GM23338 (cell line): ENCODE measurements at places on chromosomes 11 and 22.

GRCh38 chr11:94153320-94153719 is 24.7 kb downstream of the PANX1 start:
- DNase-seq = no peak

DNA sequence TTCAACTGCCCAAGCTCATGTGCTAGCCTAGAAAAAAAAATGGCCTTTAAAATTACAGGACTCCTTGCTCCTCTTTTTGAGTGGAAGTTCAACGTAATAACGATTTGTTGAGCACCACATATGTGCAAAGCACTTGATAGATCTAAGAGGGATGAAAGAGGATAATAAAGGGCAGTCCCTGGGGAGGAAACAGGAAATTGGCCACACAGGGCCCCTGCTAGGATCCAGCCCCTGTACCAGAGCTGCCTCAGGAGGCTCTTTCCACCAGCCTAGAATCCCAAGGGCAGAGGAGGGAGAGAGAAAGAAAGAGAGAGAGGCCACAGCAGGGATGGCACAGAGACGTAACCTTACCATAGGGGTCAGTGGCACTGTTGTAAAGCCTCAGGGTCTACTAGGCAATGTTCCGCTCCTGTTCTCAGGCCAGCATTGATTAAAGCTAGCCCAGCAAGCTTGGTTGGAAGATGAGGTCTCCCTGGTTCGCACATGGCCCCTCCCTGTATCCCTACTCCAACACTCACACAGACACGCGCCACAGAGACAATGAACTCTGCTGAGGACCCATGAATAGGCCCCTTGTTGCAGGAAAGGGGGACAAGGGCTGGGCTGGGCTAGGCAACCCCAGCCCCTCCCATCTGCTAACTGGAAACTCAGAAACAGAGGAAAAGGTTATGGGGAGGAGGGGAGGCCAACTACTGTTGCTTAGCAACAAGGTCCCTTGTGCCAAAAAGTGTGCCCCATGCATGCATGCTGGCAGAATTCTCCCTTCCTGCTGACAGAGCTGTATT is at the start of gene TMPRSS5:
TSS of gene TMPRSS5 (minus strand) at position 438 of the 785 bp plus-strand sequence. CDS start at position 354, 84 bp downstream.
- DNase-seq = no peak

GRCh38 chr11:130426837-130427341 is 1.5 kb downstream of the ADAMTS8 start:
- DNase-seq = no peak

DNA sequence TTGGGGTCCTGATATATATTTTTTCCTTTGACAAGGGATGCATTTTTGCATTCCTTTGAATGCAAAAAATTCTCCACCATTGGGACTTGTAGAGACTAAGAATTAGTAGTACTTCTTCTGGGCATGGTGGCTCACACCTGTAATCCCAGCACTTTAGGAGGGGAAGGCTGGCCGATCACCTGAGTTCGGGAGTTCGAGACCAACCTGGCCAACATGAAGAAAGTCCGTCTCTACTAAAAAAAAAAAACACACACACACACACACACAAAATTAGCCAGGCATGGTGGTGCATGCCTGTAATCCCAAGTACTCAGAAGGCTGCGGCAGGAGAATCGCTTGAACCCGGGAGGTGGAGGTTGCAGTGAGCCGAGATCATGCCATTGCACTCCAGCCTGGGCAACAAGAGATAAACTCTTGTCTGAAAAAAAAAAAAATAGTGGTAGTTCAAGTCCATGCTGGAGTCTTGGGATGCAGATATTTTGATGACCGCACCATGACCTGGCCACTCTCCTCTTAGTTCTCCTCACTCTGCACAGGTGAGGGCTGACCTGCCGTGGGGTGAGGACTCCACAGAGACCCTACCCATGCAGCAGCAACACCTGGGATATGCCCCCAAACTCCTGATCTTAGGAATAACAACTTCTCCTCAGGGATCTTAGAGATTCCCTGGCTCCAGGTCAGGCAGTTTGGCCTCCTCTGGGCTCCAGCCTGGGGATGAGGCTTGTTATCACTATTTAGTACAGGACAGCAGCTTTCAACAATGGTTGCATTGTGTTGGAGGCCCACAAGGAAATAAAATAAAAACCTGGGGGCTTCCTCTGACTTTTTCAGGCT is 36.5 kb upstream of the TOP3B start:
- no peak for DNase-seq

DNA sequence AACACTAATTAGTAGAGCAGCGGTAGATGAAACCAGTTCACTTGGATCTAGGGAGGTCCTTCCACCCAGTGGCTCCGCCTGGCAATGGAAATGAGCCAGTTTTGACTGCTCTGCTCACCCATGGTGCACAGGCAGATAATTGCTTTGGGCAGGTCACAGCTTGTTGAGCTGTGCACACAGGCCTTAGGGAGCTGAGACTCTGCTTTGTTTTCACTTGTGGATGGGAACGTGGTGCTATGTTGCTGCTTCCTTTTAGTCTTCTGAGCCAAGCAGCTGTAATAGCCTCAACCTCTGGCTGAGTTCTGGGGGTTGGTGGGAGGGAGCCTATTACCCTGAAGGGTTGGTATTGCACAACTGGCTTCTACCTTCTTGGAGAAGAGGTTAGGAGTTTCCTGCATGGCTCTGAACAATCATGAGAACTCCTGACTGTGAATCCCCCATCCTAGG is 262.3 kb upstream of the MTNR1B start:
- no peak for DNase-seq

DNA sequence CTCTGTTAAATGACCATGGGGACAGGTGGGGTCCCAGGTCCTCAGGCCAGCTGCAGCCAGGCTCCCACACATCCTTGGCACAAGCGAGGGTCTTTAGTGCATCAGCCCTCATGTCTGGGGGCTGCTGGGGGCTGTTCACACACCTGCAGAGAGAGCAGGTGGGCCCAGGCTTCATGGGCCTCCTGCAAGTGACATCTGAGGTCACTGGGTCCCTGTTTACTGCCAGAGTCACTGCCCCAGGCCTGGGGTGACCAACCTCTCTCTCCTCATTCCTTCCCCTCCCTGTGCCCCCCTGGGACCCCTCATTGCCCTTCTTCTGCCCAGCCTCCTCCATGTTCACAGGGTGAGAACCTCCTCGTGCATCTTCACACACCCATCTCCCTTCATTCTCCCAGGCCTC is 92.4 kb downstream of the RTL6 start:
- no peak for DNase-seq

DNA sequence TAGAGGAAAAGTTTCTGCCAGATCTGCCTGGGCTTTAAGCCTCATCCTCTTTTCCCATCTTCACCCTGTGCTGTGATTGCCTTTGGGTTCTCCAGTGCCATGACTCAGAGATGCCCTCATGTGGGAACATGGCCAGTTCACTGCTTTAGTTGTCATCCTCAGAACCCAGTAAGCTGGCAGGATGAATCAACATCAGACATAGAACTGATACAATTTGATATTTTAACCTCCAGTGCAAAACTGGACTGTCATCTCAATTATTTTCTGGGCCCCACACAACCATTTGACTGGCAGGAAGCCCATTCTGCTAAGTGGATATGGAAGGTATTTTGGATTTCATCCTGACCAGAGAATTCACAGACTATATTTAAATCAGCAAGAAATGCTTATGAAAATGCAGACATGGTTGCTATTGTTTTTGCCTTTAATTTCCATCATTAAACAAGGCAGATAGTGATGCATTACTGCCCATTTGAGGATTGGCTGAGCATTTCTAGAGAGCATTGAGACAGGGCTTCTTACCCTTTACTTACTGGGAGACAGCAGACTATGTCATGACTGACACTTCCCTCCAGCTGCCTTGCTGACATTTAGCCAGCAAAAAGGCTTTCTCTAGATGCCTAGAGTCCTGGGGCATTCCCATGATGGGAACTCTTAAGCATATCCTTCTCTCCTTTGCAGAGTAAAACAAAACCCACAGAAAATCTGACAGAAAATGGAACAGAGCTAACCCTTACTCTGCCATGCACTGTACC is 327.1 kb upstream of the MTNR1B start:
- DNase-seq = no peak

- peak; percentile 69 for DNase-seq
Measured at GRCh38 chr11:2089536-2090165, 49.5 kb downstream of the IGF2 start.

DNA sequence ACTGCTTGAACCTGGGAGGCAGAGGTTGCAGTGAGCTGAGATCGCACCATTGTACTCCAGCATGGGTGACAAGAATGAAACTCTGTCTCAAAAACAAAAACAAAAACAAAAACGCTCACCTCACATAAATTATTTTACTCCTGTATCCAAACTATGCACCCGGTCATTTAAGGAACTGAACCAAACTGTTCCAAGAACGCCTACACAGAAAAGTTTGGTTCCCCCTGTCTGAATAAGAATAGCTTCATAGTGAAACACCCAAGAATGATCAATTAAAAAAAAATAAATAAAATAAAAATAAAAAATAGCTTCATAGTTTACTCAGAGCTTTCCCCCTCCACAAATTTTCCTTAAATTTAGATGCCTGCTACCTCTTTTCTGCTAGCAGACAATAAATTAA is 13.7 kb downstream of the NUP98 start:
- no peak for DNase-seq

GRCh38 chr11:62501432-62501891 is 45.1 kb downstream of the AHNAK start:
- no peak for DNase-seq

- no peak for DNase-seq
Measured at GRCh38 chr11:119470317-119471291, 47.6 kb upstream of the THY1 start.

DNA sequence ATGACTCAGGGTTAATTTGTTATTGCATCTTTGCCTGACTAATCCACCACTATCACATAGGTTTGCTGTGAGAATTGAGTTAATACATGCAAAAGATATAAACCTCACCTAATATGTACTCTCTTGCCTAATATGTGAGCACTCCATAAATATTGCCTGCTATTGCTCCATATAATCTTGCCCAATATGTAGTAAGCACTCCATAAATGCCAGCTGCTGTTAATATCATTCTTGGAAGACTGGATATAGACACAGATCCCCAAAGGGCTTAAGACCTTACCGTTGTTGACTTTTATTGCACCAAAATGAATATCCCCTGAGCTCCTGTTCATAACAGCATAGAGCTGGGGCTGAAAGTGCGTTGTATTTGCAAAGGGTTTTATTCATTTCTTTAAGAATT is 27.0 kb upstream of the LRRC55 start:
- DNase-seq = no peak

DNA sequence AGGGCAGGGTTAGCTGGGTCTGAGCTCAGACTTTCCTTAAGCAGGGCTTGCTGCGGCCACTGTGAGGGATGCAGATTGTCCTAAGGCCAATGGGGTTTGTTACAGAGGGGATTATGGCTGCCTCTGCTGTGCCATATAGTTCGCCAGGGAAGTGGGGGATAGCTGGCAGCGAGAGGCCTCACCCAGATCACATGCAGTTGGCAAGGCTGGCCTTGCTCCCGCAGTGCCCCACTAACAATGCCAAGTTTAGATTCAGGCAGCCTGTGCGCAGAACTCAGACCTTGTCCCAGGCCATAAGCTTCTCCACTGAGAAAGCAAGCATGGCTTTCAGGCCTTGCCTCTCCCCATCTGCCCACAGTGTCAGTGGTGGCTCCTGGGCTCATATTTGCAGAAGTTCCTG is 4.7 kb upstream of the APOL2 start:
- DNase-seq = no peak

- no peak for DNase-seq
Measured at GRCh38 chr11:10440401-10440800, 14.7 kb upstream of the AMPD3 start.

GRCh38 chr11:16095756-16096155 is 260.6 kb downstream of the SOX6 start:
- no peak for DNase-seq

- DNase-seq = no peak
Measured at GRCh38 chr22:35605851-35606481, 11.2 kb downstream of the MB start.

- no peak for DNase-seq
Measured at GRCh38 chr22:24962094-24962493, 9.6 kb downstream of the KIAA1671 start.
